ENCODE measurements at places on chromosomes 16 and 17.

GRCh38 chr17:34740565-34741520 lies 161.5 kb downstream of the TMEM132E start:
- no peak for DNase-seq

DNA sequence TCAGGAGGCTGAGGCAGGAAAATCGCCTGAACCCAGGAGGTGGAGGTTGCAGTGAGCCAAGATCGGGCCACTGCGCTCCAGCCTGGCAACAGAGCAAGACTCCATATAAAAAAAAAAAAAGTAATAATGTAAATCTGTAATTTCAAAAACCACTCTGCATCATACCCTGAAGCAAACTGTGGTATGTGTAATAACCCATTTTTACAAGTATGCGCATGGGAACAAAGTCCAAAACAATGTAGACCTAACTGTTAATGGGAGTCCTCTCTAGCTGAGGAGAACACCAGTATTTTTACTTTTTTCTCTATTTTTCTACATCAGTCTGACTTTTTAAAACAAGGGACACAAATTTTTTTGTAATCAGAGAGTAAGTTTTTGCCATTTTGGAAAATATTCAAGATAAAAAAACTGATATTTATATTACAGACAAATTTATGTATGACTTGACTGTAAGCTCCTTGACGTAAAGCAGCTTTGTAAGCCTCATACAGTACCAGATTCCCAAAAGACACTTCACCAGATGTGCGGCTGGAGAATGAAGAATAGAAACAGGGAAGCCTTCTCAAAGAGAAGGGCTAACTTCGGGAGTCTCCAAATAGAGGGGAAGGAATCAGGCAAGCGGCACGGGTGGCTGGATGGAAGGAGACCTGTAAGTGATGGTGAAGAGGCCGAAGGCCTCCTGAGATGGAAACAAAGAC lies 25.7 kb downstream of the CMTM4 start:
- no peak for DNase-seq

DNA sequence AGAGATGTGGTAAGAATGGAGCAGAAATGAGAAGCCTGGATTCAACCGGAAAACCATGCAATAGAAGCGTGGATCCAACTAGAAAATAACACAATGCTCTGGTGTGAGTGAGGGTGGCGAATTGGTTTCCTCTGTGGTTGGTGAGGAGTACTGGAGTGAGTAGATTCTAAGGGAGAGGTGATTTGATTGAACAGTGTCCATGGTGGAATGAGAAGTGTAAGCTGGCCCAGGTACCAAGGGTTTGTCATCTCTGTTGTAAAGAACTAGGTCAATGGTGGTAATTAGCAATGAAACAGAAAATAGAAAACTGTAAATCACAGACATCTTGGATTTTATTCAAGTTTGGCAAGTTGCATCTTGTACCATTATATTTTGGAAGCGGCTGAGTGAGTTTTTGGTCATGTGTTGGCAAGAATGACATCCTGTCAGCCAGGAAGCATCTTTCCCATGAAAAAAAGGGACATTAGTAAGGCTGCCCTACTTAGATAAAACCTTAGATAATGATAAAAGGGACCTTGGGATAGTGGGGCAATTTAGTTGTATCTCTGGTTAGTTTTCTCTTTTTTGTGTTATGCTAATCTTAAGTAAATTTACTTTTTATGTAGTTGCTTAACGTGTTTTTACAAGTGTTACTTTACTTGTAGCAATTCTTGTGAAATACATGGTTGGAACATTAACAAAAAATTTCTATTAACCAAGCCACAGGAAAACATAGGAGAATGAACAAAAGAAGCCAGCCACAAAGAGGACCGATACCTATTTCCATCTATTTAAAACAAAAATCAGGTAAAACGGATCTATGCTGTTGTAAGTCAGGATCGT lies 20.9 kb downstream of the HSD17B2 start:
- DNase-seq: no peak

- peak; percentile 6 for DNase-seq
Measured at GRCh38 chr17:43791589-43791988, 11.4 kb downstream of the CFAP97D1 start.

GRCh38 chr16:30934827-30935557 lies 11.6 kb downstream of the FBXL19 start:
- DNase-seq: no peak

DNA sequence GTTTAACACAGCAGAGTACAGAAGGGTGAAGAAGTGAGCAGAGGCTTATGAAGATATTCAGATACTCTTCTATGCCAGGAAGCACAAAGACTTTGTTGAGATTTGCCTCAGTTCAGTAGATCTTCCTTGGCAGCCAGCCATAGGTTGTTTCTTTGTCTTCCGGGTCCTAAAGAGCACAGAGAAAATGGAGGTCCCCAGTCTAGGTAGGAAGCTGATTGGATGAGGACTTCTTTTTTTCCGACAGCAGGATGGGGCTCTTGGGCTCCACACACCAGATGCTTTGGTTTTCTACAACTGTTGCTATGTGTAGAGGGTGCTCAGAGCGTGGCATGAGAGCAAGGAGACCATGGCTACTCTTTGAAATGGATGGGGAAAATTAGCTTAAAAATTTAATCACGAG lies 8.3 kb upstream of the CDC6 start:
- DNase-seq: no peak

DNA sequence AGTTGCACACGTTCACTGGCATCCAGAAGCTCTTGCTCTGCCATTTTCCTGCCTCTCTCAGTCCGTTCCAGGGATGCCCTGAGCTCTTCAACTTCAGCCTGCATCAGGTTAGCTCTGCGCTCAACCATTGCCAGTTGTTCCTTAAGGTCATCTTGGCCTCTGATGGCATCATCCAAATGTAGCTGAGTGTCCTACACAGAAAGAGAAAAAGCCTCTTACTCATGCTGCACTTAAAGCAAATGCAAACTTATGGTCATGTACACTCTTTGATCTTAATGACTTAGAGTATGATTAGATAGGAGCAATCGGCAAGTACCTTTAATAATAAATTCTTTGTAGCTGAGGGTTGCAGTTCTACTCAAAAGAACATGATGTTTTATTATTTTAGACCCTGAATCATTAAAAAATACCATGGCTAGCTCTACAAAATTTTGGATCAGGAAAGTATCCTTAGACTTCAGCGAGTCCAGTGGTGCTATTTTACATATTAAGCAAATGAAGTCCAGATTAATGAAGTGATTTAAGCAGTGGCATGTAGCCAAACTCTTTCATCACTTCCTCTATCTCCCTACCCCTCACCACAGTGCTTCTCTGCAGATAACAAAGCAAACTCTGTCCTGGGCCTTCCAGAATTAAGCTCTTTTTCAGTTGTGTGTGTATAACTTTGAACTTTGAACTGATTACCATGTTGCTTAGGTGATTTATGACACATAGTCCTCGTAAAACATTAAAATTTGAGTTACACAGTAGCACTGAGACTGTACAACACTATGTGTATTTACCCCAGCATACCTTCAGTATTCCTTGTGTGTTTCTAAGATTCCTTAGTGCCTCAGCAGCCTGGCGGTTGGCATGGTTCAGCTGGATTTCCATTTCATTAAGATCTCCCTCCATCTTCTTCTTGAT lies 22.1 kb downstream of the MYH4 start:
- no peak for DNase-seq

- no peak for DNase-seq
Measured at GRCh38 chr16:68943961-68944360, 100.6 kb downstream of the TANGO6 start.

DNA sequence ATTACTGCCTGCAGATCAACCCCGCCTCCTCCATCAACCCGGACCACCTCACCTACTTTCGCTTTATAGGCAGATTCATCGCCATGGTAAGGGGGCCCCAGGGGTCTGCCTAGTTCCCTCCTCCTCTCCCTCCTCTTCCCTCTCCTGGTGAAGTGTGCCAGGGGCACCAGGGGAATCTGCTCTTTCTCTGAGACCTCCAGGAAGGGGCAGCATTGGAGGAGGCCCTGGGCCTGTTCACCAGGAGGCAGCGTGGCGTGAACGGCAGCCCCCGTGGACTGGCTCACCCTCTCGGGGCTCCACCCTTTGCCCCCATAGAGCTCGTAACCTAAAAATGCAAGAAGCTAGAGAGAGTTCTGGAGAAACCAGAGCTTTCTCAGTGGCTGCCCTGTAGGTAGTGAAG lies 17.1 kb upstream of the CLEC18A start:
- DNase-seq: no peak

GRCh38 chr17:29597361-29598172 lies 4.6 kb downstream of the ANKRD13B start:
- no peak for DNase-seq

- DNase-seq: no peak
Measured at GRCh38 chr16:74111456-74111982, 185.1 kb upstream of the PSMD7 start.

DNA sequence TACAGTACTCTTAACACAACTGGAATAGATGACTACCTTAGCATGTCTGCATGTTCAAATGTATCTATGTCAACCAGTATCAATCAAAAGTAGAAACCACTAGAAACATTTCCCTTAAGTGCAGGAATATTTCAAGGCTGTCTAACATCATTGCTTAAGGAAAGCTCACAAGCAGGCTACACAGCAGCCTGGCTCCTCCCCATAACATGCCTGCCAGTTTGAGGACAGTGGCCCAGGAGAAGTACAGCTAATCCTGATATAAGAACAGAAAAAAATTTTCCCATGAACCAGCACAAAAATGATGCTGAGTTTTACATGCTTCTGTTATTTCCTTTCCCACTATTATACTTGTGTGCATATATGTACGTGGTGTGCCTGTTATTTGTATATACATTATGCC lies 175.1 kb downstream of the MYO1D start:
- DNase-seq: no peak

DNA sequence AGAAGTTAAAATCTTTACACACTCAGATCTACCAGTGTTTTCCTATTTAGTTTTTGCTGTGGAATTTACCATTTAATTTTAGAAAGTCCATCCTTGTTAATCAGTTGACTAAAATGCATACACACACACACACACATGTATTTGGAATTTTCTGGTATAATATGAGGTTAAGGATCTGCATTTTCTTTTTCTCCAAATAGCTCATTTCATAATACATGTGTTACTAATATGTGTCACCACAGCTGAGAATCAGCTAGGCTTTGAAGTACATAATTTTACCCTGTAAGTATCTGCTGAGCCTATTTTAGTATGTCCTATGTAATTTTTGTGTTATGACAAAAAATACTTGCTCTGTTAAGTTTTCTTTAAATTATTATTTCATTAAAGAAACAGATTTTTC lies 143.2 kb downstream of the PHKB start:
- no peak for DNase-seq

DNA sequence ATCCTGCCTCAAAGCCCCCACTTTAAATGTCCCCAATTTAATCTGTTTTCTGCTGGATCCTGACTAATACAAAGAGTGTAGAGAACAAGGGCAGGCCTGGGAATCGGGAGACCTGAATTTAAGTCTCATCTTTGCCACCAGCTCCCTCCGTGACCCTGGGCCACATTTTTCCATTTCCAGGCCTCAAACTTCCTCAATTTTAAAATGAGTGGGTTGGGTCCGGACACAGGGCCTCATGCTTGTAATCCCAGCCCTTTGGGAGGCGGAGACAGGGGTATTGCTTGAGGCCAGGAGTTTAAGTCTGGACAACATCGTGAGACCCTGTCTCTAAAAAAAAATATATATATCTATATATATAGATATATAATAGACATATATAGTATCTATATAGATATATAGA lies 61.4 kb downstream of the SRL start:
- DNase-seq: no peak

- no peak for DNase-seq
Measured at GRCh38 chr16:31409433-31409832, 16.3 kb downstream of the ITGAD start.

DNA sequence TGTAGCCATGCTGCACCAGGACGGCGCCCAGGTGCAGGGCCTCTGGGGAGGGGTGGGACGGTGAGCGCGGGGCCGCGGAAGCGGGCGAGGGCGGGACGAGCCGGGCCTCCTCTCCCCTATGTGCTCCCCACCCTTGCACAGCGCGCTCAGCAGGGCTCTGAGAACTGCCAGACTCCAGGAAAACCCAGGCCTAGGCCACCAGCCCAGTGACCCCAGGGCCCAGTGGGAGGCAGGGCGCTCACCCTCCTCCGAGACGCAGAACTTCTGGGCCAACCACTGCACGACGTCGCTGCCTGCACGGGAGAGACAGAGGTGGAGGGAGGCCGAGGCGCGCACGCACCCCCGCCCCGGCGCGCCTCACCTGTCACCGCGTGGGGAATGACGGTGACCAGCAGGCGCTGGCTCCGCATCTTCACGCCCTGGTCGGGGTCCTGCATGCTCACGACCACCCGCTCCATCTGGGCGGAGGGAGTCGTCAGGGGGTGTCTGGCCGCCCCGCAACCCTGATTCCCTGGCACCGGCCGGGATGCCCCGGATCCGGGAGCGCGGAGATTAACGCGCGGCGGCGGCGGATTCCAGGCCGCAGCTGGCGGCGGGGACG lies 603 bp downstream of the RGS11 start:
- DNase-seq: no peak

- no peak for DNase-seq
Measured at GRCh38 chr16:27824006-27824405, 239.5 kb downstream of the GSG1L start.

- no peak for DNase-seq
Measured at GRCh38 chr17:814371-814770, 32.2 kb downstream of the MRM3 start.

GRCh38 chr17:13323990-13324389 lies 277.7 kb downstream of the HS3ST3A1 start:
- DNase-seq: no peak

DNA sequence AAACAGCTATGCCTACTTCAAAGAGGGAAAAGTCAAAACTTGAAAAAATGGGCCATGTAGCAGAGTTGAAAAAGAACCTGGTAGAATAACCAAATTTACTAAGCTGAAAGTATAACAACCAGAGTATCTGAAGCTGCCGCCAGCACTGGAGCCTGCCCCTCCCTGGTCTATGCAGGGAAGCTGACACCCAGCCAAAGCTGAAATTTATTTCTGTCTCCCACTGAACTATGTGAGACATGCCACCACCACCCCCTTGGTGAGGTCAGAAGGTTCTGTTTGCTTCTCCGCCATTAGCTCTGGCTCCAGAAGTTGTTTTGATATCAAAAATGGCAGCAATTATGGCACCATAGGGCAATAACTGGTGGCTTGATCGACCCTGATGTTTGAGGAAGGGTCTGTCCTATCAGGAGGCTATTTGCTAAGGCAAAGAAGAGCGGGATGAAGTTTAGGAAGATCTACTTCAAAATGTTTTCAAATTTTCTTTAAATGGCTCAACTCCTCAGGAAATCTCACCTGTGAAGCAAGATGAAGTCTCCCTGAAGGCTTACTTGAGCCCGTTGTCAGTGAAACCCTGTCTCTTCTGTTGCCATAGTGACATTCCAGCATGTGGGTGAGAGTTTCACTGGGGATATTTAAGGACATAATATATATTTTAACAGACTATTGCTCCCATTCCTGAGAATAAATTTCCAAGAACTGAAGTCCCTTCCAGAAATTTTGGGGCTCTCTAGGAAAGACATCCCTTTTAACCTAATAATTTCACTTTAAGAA lies 122.0 kb downstream of the COPRS start:
- no peak for DNase-seq

GRCh38 chr16:14198572-14198971 lies 127.5 kb downstream of the MRTFB start:
- DNase-seq: no peak

GRCh38 chr17:41360296-41360995 lies 9.2 kb downstream of the KRT33B start:
- no peak for DNase-seq

GRCh38 chr17:79809530-79810129 lies 12.8 kb upstream of the CBX8 start:
- no peak for DNase-seq
